ENCODE measurements at places on chromosomes 7 and 10. TPM values are rescaled to one million over a fixed set of nuclear protein-coding genes. Genes with fewer than 3 reads are reported as not detected.

Gene RAB19
- total RNA-seq = not detected

Gene PLPP4
- total RNA-seq = not detected

- DNase-seq = no peak
Measured at GRCh38 chr7:467393-467828, 52.2 kb downstream of the PDGFA start.

GRCh38 chr10:132109341-132110110, 43.8 kb downstream of the JAKMIP3 start:
- DNase-seq = no peak

DNA sequence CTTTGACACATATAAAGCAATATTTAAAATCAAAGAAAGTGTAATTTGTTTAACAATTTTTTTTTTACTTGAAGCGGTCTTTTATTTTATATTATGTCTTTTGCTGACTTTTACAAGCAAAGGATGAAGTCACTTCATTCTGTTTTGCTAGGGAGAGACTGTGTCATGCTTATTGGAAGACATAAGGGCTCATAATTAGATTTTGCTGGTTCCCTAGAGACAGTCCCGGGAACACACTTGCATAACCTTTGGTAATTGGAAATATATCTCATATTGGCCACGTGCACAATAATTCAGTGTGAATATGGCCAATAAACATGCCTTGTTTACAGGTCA, 448 bp upstream of the NET1 start:
- DNase-seq = no peak

- peak; percentile 97 for DNase-seq
Measured at GRCh38 chr7:135320268-135320667, 86.6 kb downstream of the STRA8 start.

GRCh38 chr10:3185386-3185785, 12.8 kb upstream of the PITRM1 start:
- DNase-seq = no peak

- no peak for DNase-seq
Measured at GRCh38 chr10:117094856-117095255, 43.2 kb downstream of the VAX1 start.

- no peak for DNase-seq
Measured at GRCh38 chr7:122556219-122556618, 142.7 kb downstream of the RNF133 start.

GRCh38 chr7:25619963-25620799, 391.9 kb upstream of the NPVF start:
- no peak for DNase-seq

DNA sequence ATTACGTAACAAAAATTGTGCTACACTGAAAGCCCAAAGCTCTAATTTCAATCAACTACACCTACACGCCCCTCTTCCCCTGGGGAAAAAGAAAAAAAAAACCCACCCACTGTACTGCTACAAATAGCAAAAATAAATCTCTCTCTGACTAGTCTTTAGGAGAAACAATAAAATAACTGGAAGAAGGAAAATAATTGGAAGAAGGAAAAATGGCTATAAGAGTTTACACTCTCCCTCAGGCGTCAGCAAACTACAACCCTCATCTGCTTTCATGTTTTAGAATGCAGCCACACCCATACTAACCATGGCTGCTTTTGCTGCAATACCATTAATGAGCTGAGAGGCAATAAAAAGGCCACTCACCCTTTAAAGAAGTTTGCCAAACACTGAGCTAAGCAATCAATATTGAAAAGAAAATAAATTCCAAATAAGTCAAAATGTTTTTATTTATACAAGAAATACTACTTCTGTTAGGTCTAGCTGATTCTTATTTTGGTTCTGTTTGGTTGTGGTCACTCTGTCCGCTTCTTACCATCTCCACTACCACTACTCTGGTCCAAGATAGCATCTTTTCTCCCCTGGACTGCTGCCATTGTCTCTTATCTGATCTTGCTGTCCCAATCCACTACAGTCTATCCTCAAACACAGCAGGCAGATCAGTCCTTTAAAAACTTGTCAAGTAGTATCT, 3.8 kb downstream of the MINDY3 start:
- DNase-seq = no peak

GRCh38 chr10:29379208-29379607, 90.3 kb downstream of the LYZL1 start:
- no peak for DNase-seq

GRCh38 chr10:36801660-36802059, 323.7 kb upstream of the ANKRD30A start:
- DNase-seq = no peak

- DNase-seq = peak; percentile 84
Measured at GRCh38 chr7:4748231-4748681, 27.2 kb upstream of the AP5Z1 start.
